ENCODE measurements at places on chromosomes 5 and 9. TPM values are rescaled to one million over a fixed set of nuclear protein-coding genes. Genes with fewer than 3 reads are reported as not detected.

Gene ADAMTS2
- polyA plus RNA-seq, result 3.5 TPM

Gene SPINK6
- polyA plus RNA-seq, result not detected

Gene GFI1B
- 0.15 TPM for polyA plus RNA-seq

Gene ZNF483
- 1.4 TPM for polyA plus RNA-seq

Gene SPATA31C1
- polyA plus RNA-seq, result not detected

Gene GHR
- polyA plus RNA-seq, result 0.07 TPM
